8988T (cell line): ENCODE measurements at places on chromosomes 12 and 14.

DNA sequence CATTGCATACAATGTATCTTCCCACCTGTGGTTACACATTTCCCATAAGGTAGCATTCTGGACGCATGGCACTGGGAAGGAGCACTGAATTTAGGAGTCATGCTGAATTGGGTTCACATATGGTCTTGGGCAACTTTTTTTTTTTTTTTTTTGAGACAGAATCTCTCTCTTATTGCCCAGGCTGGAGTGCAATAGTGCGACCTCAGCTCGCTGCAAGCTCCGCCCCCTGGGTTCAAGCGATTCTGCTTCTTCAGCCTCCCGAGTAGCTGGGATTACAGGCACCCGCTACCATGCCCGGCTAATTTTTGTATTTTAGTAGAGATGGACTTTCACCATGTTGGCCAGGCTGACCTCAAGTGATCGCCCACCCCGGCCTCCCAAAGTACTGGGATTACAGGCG lies 13.3 kb downstream of the DIP2B start:
- no peak for DNase-seq

- no peak for DNase-seq
Observed at GRCh38 chr14:28515571-28515970, 251.0 kb upstream of the FOXG1 start.

DNA sequence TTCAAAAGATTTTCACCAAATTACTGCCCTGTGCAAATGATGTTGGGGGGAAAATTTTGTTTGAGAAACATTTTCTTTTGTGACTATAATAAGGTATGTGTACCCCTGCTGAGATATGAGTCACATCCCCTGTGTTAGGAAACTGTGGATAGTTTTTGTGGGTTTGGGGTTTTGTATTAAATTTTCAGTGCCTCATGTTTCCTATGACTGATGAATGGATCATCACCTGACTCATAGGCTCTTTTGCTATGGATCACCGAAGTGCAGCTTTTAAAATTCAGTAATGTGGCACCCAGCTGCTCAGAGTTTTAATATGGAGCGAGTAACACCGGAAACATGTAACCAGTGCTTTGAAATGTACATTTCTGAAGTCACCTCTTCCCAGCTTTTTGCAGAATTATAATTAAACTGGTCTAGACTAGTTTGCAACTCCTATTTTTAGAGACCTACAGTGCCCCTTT lies 167.4 kb upstream of the HMGA2 start:
- peak; percentile 14 for DNase-seq

GRCh38 chr14:99441157-99441870 lies 39.3 kb downstream of the SETD3 start:
- DNase-seq: no peak

GRCh38 chr14:101495827-101496775 lies 65.2 kb upstream of the DIO3 start:
- DNase-seq: no peak

- no peak for DNase-seq
Observed at GRCh38 chr12:121916719-121917118, 1.7 kb upstream of the CFAP251 start.

DNA sequence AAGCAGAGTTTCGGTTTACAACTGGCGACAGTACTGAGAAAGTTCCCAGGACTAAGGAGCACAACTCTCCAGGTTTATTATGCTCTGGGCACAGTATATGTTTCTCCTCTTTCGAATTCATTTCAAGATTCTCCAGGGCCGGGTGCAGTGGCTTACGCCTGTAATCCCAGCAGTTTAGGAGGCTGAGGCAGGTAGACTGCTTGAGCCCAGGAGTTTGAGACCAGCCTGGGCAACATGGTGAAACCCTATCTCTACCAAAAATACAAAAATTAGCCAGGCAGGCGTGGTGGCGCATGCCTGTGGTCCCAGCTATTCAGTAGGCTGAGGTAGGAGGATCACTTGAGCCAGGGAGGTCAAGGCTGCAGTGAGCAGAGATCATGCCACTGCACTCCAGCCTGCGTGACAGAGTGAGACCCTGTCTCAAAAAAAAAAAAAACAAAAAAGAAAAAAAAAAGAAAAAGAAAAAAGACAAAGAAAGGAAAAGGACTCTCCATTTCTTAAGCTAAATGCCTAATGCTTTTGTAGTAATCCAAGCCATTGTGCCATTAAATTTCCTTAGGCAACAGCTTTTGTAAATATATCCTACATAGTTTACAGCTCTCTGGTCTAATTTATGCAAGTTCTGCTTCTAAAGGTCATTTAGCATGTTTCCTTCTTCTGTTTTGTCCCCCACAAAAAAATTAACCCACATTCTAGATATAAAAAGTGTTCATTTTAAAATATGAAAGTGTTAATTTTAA lies 34.8 kb downstream of the ATL1 start:
- DNase-seq: no peak

- no peak for DNase-seq
Observed at GRCh38 chr14:103125098-103126070, 2.1 kb downstream of the TNFAIP2 start.

DNA sequence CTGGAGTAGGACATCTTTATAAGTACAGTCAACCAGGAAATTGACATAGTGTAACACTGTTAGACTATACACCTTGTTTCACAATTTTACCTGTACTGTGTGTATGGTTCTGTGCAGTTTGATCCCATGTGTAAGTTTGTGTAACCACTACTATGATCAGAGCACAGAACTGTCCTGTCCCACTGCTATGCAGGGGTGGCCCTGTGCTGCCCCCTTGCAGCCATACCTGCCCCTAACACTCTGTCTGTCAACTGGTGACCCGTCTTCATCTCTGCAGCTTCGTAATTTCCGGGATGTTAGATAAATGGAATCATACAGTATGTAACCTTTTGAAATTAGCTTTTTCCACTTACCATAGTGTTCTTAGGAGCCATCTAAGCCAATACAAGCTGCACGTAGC lies 58.7 kb upstream of the RD3L start:
- no peak for DNase-seq

GRCh38 chr12:118371321-118372282 lies 1.1 kb downstream of the TAOK3 start:
- no peak for DNase-seq

- DNase-seq: no peak
Observed at GRCh38 chr12:118219772-118220171, 83.8 kb downstream of the PEBP1 start.

- DNase-seq: no peak
Observed at GRCh38 chr12:106956048-106956578, 406 bp downstream of the TMEM263 start.

GRCh38 chr14:73700325-73700724 lies 13.9 kb downstream of the PNMA1 start:
- DNase-seq: no peak

GRCh38 chr14:86708846-86709339 lies 1178.9 kb downstream of the FLRT2 start:
- no peak for DNase-seq

DNA sequence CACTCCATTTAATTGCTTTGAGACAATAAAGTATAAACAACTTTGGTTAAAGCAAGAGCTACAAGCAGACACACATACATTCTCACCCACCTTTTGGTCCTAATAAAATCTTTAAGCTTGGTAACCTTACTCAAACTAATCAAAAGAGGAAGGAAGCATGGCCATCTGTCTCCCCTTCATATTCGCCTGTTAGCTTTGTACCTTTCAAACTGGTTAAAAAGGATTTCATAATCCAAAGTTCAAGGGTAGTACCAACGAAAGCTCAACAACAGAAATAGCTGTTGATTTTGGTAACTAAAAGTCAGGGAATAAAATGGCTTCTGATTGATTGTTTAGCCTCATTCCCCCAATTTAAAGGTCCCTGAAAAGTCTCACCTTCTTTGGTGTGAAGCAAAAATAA lies 456.9 kb downstream of the BCAT1 start:
- DNase-seq: no peak

- no peak for DNase-seq
Observed at GRCh38 chr12:68367903-68368302, 35.7 kb upstream of the MDM1 start.

GRCh38 chr14:91573894-91574837 lies 64.1 kb upstream of the PPP4R3A start:
- DNase-seq: peak; percentile 45

DNA sequence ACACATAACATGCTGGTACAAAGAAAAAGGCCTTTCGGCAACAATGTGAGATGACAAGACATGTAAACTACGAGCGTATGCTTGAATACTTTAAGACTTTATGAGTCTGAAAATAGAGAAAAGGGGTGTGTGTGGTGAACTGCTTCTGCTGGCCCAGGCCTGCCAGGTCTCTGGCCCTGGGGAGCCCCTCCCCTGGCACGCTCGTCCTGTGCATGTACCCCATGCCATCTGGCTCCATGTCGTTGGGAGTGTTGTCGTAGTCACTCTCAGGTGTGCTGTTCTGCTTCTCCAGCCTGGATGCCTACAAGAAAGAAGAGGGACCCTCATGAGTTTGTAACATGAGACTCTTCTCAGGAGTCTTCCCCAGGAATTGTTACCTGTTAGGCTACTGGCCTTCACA lies 38.9 kb downstream of the TCHP start:
- no peak for DNase-seq

DNA sequence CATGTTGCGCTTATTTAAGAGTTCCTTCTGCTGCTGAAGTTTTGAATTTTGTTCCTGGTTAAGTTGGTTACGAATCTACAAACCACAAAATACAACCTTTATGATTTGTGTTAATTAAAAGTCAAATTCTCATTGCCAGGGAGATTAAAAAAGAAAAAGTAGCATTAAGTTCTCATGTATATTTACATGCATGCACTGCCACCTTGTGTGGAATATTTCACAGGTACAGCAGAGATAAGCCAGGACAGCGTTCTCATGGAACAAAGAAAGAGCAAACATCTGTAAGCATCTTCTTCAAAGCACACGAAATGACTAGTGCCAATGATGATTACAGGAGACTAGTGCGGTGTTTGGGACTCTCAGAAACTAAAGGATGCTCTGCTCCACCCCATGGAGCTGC lies 34.2 kb downstream of the ZFYVE21 start:
- DNase-seq: no peak

GRCh38 chr12:44574586-44574985 lies 301.5 kb downstream of the NELL2 start:
- no peak for DNase-seq

DNA sequence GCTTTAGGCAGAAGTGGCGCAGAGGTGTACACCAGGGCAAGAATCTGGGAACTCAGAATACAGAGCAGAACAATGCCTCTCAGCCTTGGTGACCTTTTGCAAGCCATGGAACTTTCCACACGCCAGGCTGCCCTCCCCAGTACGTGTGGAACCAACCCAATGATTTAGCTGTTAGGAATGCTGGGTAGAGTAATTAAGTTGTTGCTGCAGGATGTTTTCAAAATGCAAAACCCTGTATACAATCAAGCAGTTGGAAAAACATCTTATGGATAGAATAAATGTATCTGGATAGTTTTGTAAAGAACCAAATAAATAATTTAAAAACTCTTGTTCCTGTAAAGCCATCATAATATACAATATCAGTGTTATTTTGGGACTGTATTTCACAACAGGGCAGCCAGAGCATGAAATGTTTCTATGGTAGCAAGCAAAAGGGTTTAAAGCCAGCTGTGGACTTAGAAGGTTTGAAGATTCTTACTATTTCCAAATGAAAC lies 19.4 kb downstream of the PPP1R36 start:
- DNase-seq: no peak

DNA sequence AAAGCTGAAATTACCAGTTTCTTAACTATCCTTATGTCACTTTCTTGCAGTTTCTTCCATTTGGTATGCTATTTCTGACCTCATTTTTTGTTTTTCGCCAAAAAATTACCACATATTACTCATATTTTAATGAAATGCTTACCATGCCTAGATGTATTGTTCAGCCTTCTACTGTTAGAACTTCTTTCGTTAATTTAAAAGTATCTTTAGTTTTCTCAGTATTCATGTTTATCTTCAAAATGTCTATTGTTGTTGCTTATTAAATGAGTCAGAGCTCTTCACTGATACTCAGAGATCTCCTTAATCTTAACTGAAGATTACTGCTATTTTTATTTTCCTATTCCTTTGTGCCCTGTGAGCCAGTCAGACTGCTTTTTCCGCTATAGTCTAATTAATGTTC lies 20.5 kb downstream of the RAP1B start:
- no peak for DNase-seq

DNA sequence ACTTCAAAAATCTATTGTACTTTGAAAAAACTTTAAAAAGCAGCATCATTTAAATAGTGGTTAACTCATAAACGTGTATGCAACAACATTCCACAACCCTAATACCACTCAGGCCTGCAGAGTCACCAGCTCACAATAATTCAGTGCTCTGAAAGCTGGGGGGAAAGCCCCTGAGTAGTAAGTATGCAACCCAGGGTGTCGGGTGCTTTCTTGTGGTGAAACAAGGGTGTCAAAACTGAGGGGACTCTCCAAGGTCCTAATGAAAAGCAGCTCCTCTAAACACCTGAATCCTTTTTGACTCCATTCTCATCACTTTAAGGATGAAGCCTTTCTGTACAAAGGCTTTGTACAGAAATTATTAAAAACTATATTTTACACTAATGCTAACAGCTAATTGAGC lies 33.7 kb downstream of the FGFR1OP2 start:
- DNase-seq: no peak

- no peak for DNase-seq
Observed at GRCh38 chr12:112353393-112353792, 28.8 kb downstream of the HECTD4 start.

DNA sequence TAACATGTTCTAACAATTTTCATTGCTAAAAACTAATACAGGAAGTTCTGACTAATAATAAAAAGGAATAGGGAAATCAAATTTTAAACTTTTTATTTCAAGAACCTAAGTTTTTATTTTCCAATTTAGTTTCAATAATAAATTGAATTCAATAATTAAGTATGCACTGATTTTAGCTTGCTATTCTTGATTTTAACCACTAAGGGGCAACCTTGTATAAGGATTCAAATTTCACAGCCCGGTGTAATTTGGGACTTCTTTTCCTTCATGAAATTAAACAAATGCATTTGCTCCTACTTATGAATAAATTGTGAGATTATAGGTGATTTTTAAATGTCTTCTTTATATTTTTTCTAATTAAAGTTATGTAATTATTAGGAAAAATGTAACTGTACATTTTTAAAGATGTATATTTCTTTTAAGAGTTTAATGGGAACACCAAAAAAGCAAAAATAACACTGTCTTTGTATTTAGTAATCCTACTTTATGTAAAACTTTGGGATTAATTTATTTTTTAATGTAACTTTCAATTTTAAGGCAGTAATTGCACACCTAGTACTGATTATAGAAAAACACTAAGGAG lies 241.4 kb upstream of the PDZRN4 start:
- DNase-seq: no peak

DNA sequence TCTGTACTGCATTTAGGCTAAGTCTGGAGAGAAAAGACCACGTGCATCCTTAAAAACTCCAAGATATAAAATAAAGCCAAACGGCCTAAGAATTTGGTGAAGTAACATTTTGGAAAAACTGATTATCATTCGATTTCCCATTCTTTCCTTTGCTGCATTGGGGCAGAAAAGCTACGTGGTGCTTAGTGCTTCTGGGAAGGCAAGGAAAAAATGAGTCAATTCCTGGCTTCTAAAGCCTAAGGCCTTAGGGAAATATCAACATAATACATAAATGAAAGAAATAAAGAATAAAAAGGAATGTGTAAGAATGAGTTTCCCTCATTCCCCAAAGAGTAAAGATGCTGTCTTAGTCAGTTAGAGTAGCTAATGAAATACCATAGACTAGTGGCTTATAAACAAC lies 520.5 kb downstream of the GLT1D1 start:
- no peak for DNase-seq

GRCh38 chr12:9066183-9066623 lies 49.5 kb downstream of the A2M start:
- DNase-seq: no peak

- no peak for DNase-seq
Observed at GRCh38 chr14:99124482-99125105, 147.4 kb downstream of the BCL11B start.

- DNase-seq: no peak
Observed at GRCh38 chr14:103418481-103418818, 33.2 kb downstream of the MARK3 start.

- peak; percentile 72 for DNase-seq
Observed at GRCh38 chr12:54390668-54391551, 6.4 kb upstream of the ZNF385A start.
